ENCODE measurements at places on chromosomes 1 and 21.

DNA sequence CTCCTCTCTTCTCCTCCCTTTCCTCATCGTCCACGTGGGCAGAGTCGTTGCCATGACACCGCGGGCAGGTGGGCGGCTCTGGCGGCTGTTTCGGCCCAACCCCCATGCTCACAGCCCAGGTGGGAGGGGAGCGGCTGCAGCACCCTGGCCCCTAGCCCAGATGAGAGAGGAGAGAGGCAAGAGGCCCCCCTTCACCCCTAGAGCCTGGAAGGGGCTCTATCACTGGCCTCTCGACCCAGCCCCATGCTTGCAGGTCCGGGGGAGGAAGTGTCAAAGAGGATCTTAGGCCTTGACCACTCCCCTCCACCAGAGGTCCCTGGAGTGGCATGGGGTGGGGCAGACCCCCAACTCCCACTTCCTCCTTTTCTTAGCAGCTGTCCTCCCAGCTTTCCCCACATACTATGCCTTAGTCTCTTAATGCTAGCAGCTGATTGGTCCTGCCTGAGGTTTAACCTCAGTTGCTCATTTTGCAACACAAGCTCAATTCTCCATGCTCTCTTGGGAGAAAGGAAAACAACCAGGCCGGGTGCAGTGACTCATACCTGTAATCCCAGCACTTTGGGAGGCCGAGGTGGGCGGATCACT is 10.4 kb downstream of the DLGAP3 start:
- no peak for DNase-seq

DNA sequence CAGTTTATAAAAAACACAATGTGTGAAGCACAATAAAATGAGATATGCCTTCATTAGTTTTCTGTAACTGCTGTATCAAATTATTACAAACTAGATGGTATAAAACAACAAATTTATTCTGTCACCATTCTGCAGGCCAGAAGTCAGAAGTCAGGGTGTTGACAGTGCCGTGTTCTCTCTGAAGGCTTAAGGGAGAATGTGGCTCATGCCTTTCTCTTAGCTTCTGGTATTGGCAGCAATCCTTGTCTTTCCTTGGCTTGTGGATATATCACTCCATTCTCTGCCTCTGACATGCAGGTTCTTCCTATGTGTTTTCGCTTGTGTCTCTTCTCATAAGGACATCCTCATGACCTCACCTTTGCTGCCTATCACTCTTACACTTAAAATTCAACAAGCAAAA is 10.1 kb downstream of the NEK7 start:
- DNase-seq, result no peak

- DNase-seq, result no peak
Observed at GRCh38 chr1:39183503-39184353, 20.8 kb upstream of the MACF1 start.

DNA sequence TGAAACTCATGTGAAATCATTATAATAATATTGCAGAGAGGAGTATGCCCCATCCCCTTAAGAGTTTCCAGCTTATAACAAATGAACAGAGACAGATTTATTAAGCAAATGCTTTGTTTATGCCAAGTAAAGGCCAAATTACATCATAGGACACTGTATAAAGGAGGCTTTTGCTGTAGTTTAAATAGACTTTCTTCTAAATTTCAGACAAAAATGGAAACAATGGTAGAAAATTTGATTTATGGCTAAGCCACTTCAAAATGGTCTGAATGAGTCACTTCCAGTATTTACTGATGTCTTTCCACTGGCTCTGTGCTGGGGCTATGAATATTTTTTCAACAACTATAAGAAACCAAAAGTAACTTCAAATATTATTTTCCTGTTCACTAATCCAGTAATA is 81.1 kb upstream of the ST6GALNAC5 start:
- DNase-seq, result no peak

DNA sequence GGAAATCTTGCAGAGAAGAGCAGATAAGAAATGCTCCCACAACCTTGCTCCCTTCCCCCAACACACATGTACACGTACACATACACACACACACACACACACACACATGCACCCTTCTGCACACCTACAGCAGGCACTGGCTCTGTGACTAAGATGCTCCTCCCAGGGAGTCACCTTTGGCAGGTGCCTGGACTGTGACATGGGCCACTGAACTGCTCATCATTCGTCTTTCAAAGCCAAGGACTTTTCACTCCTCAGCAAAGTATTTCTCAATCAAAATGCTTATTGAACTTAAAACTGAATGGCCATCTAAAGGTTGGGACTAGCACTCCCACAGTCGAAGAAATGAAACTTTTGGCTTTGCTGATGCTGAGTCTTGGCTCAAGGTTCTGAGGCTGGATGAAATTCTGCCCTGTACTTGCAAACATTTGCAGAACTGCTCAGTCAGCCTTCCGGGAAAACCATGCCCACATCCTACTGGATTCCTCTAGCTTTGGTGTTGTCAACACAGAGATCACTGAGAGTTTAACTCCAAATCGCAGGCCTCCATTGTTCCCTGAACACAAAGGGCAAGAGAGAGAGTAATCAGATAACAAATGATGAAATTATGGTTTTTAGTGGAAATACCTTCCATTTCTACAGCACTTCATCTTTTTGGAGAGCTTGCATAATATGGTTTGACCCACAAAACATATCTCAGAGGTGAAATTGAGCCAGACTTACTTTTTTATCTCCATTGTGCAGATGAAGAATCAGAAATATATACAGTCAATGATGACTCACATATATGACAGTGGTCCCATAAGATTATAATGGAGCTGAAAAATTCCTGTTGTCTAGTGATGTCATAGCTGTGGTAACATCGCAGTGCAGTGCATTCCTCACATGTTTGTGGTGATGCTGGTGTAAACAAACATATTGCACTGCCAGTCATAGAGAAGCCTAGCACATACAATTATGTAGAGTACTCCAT is 72.4 kb upstream of the BCAR3 start:
- no peak for DNase-seq

GRCh38 chr1:15833069-15833679 is 14.3 kb upstream of the SPEN start:
- no peak for DNase-seq

- DNase-seq, result no peak
Observed at GRCh38 chr1:208737922-208738321, 493.7 kb upstream of the PLXNA2 start.

DNA sequence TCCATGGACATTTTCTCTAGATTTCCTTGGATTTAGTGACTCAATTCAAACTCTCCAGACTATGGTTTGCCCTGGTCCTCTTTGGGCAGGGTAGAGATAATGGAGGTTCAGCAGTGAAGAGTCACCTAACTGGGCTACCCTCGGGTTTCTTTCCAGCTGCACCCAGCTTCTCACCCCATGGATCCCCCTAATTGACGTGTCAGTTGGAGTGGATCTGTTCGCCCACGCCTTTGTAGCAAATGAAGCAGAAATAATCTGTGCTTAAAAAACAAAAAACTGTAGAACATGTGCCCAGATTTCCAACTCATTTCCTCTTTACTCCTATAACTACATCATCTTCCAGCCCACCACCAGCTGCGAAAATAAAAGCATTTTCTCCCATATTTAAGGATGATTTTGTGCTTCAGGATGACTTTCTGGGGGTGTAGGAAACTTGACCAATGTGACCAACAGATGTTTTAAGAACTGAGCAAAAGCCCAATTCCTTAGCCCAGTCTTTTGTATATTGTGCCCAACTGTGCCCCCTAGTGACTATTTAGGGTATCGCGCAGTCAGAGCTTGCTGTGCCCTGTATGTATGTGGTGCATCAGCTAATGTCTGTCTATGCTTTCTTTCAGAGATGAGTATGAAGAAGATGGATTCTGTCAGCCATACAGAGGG is 66.5 kb upstream of the UBE2U start:
- peak; percentile 79 for DNase-seq

DNA sequence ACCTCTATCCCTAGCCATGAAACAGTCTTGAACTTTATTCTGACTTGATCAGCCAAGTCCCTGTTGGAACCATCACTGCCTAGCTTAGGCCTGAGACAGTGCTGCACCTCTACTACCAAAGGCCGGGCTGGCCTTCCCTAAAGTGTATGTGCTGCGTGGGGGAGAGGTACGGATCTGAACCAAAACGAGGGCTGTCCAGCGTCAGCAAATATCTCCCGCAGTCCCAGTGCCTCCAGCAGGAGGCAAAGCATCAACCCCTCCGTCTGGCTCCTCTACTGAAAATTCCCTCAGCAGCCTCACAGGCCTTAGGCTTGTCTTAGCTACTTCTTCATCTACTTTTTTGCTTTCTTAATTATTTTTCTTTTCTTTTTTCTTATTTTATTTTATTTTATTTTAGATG is 33.3 kb upstream of the KIF26B start:
- DNase-seq, result no peak

All from mesothelial cell of epicardium (in vitro differentiated cells).